Posterior vena cava (tissue), 2 donors: ENCODE measurements at places on chromosomes 7 and 10. TPM values are rescaled to one million over a fixed set of nuclear protein-coding genes. Genes with fewer than 3 reads are reported as not detected.

Gene PRLHR
- not detected for total RNA-seq

Gene PRR15
- 1.1 TPM for total RNA-seq

- DNase-seq: no peak
Measured at GRCh38 chr7:75727881-75728593, 10.7 kb downstream of the HIP1 start.

DNA sequence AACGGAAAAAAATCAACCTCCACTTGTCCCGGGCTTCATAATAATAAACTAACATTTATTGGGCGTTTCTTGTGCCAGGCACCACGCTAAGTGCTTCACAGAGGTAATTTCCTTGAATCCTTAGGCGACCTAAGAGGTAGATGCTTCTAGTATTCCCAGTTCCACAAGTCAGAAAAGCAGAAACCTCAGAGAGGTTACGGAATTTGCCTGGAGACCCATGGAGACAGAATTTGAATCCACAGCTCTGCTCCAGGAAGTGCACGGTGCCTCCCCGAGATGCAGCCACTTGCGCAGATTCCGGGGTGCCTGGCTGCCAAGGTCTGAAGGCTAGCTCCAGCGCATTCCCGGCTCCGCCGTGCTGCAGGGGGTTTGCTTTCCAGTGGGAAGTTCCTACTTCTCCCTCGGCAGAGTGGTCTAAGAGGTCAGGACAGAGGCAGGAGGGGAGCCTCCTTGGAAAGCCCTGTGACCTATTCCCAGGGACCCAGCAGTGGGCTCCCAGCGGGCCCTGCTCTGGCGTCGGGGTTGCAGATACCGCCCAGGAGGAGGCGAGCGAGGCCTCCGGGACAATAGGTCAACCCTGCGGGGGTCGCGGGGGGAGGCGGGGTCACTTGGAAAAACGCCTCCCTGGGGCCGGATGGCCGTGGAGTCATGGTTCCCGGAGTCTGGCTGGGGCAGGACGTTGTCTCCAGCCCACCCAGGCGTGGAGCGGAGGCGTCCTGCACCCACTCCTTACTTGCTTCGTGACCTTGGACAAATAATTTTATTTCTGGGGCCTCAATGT, 10.1 kb upstream of the NKX2-3 start:
- DNase-seq: no peak

DNA sequence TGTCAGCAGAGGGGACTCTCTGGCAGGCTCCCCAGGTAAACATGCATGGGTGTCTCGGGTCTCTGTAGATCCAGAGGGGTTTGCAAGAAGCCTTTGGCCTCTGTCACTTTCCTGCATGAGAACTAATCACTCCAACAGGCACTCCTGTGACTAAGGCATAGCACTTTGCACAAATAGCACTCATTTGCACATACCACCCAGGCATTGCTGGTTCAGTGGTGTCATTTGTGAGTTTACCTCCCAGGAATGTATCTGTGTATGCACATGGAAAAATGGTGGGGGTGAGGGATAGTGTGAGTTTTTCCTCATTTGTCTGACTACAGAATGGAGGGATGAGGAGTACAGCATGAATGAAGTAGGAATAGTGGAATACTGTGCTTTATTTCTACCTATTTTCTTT, 39.5 kb downstream of the CNNM1 start:
- no peak for DNase-seq

DNA sequence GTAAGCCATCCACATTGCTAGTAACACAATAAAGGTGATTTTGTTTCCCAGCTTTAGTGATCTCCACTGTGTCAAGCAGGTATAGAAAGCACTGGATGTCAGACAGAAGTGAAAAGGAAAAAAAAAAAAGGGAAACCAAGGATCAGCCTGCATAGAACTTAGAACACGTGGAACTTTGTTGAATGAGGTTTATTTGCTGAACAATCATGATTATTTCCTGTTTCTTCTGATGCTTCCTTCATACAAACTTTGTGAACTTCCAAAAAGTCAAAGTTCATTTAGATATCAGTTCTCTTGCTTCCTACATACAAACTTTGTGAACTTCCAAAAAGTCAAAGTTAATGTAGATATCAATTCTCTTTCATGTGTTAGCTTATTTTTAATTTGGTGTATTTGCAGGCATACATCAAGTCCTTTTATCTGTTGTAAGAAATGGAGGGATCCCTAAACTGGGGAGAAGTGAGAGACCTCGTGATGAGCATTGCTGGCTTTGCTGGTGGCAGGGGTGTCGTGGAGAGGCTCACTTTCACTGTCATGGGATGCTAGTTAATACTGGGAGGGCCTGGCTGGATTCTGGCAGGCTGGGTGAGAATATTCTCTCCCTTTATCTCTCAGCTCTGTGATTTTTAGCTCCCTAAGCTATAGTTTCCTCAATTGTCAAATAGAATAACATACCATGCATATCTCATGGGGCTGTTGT, 298.4 kb downstream of the INHBA start:
- DNase-seq: no peak

Gene CPA2
- total RNA-seq: 0.67 TPM
